D341Med (cell line): ENCODE measurements at places on chromosomes 7 and 10.

- DNase-seq, result no peak
Observed at GRCh38 chr10:20299034-20299736, 483.0 kb downstream of the PLXDC2 start.

- no peak for DNase-seq
Observed at GRCh38 chr7:36283711-36284130, 105.9 kb upstream of the ANLN start.

GRCh38 chr7:42639930-42640329, 271.9 kb downstream of the C7orf25 start:
- no peak for DNase-seq

GRCh38 chr7:79790656-79791262, 337.3 kb upstream of the MAGI2 start:
- DNase-seq, result no peak

DNA sequence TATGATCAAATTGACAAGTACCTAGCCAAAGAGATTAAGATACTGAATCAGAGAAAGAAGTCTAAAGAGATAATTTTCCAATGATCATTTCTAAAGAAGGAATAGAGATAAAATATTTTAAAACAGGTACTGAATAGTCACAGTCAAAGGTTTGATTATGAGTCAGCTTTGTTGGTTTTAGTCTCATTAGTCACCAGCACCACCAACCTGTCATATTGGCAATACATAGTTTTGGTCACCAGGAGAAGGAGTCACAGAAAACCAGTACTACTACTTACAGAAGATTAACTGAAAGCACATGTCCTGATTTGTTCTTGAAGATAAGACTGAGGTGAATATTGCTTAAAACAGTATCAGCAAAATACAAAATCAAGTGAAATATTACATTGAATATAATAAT, 34.6 kb downstream of the ZEB1 start:
- no peak for DNase-seq

GRCh38 chr7:123655614-123656013, at the start of gene LMOD2:
TSS of gene LMOD2 (plus strand) at chr7:123655866. CDS start at chr7:123655964, 98 bp downstream.
- no peak for DNase-seq

DNA sequence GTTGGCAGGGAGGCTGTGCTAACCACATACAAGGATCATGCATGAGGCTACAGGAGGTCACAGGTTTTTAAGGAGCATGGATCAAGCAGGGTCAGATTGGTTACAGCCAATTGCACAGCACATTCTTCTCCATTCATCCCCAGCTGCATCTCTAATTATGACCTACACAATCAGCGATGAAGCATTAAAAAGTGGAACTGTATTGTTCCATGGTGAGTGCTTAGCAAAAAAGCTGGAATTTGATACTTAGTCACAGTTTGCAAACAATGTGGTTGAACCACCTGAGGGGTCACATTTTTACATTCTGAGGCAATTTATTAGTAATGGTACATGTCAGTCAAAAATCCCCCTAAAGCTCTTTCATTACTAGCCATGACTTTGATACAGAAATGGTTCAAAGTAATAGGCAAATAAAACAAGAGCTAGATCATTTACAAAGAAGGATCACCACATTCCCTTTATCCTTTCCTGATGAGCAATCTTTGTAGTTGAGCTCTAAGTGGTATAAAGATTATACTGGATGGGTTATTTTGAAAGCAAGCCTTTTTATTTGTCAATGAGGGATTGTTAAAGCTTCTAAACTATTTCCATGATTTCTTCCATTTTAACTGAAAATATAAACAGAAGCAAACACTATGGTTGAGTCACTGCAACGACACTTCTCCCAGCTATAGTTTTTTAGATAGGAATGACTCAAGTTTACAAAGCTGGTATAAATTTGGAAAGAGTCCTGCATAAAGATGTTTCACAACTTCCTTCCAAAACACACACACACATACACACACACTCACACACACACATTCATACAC, 217.8 kb upstream of the SEMA3A start:
- DNase-seq, result peak; percentile 10

GRCh38 chr10:107649249-107649648, 484.7 kb upstream of the SORCS1 start:
- no peak for DNase-seq

DNA sequence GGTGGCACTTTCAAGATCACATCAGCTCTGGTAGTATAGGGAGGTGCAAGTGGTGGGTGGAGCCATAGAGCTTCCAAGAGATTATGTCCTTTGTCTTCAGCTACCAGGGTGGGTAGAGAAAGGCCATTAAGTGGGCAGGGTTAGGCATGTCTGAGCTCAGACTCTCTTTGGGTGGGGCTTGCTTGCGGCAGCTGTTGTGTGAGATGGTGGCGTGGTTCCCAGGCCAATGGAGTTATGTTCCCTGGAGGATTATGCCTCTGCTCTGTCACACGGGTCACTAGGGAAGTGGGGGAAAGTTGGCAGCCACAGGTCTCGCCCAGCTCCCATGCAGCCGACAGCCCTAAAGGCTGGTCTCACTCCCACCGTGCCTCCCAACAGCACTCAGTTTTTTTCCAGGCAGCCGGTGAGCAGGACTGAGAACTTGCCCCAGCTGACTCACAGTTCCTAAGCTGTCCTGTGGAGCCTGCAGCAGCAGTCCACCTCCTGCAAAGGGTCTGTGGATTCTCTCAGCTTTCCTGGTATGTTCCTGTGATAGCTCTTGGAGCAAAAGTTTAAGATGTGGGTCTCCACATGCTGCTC, 459.0 kb downstream of the SH2D4B start:
- no peak for DNase-seq

DNA sequence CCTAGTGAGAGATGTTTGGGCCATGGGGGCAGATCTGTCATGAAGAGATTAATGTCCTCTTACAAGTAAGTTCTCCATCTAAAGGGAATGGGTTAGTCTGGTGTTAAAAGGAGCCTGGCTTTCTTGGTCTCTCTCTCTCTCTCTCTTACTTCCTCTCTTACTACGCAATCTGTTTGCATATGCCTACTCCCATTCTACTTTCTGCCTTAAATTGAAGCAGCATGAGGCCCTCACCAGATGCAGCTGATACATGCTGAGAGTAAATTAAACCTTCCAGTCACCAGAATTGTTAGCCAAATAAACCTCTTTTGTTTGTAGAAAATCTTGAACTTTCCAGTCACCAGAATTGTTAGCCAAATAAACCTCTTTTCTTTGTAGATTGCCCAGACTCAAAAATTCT, 884.1 kb downstream of the NRG3 start:
- no peak for DNase-seq
